ENCODE measurements at places on chromosomes 3 and 15. TPM values are rescaled to one million over a fixed set of nuclear protein-coding genes. Genes with fewer than 3 reads are reported as not detected.

DNA sequence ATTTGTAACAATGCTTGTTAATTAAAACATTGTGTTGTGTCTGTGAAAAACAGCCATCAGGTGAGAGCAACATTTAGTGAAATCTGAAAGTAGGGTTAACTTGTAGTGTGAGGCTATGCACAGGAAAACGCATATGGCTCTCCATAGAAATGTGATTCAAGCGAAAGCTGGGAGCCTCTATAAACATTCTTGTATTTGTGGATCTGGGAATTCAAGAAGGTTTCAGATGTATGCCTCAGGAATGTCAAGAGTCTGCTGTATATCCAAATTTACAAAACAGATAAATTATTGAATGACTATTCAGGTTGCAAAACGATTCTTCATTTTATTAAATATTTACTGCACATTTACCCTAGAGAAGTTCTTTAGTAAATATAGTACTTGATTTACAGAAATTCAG is 166.0 kb downstream of the THSD4 start:
- DNase-seq = no peak

DNA sequence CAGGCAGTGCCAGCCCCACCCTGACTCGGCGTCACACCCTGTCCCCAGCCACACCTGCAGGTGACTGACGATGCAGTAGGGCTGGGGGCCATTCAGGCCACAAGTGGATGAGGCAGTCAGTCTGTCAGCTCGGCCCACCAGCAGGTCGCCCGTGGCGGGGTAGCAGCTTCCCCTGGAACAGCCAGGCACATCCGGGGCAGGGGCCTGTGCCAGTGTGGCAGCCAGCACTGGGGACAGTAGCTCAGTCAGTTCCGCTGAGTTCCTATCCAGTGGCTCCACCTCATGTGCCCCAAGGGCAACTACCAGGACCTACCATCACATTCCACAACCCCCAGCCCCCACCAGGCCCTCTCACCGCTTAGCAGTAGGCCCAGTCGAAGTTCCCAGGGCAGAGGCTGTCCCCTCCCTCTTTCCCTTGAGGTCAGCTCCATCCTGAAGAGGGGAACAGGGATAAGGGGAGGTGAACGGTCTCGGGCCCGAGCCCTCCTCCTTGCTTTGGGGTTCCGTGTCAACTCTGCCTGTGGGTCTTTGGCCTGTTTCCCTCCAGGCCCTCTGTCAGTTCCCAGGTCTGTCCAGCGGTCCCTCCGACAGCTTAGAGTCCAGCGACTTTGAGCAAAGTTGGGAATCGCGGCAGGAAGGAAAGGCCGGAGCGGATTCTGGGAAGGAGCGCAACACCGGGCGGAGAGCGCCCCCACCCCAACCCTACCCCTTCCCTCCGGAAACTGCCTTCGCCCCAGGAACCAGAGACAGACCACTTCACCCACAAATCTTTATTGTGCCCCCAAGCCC is at the start of gene LAMB2:
Gene LAMB2, minus strand, starts transcription at position 614 of the 789 bp plus-strand sequence. Its CDS starts 183 bp downstream, at position 431.
- no peak for DNase-seq

- DNase-seq = no peak
Observed at GRCh38 chr3:36736301-36736700, 28.1 kb downstream of the DCLK3 start.

GRCh38 chr3:35144011-35144410 is 495.3 kb upstream of the ARPP21 start:
- no peak for DNase-seq

Gene SLC41A3
- 26.1 TPM for total RNA-seq

Gene GPR149
- not detected for total RNA-seq

Gene GATM
- total RNA-seq = 0.44 TPM
